Ureter (tissue), 1 donor: ENCODE measurements at places on chromosomes 16 and 17.

- DNase-seq: no peak
Observed at GRCh38 chr16:23948949-23949411, 113.2 kb downstream of the PRKCB start.

DNA sequence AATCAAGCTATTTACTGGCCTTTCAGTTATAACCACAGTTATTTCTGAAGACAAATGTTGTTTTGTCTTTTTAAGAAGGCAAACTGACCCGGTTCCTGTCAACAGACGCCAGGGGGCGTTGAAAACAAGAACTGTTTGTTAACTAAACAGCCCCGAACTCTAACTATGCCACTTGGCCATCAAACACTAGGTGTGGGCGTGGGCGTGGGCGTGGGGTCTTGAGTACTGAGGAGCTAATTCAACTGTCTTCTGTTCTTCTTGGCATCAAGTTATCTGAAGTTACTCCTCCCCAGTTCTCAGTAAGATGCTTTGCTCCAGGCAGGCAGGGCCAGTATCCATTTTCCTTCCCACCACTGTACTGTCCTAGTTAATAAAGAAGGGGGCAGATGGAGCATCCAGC lies 63.3 kb upstream of the MTMR4 start:
- DNase-seq: peak; percentile 46

- no peak for DNase-seq
Observed at GRCh38 chr17:28133562-28133970, 91.1 kb downstream of the NLK start.

DNA sequence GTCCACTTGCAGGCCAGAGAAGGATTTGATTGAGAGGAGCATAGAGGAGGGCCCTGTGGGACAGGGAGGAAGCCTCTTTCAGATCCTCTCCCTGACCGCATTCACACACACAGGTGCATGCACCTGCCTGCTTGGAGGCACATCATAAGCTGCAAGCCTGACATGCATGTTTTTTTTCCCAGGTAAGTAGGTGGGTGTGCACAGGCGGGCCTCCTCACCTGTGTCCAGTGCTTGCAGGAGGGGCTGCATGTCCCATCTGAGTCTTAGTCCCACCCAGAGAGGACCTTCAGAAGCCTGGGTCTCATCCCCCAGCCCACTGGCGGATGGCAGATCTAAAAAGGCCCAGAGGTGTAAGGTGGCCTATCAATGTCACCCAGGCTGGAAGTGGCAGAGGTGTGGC lies 130.8 kb downstream of the TMEM132E start:
- no peak for DNase-seq

- DNase-seq: no peak
Observed at GRCh38 chr17:69046121-69046807, 14.5 kb downstream of the ABCA9 start.

- DNase-seq: no peak
Observed at GRCh38 chr17:66203274-66204015, 11.5 kb upstream of the CEP112 start.

- peak; percentile 88 for DNase-seq
Observed at GRCh38 chr17:42536372-42537155, 523 bp downstream of the NAGLU start.

GRCh38 chr16:27080895-27081294 lies 14.2 kb downstream of the C16orf82 start:
- no peak for DNase-seq

DNA sequence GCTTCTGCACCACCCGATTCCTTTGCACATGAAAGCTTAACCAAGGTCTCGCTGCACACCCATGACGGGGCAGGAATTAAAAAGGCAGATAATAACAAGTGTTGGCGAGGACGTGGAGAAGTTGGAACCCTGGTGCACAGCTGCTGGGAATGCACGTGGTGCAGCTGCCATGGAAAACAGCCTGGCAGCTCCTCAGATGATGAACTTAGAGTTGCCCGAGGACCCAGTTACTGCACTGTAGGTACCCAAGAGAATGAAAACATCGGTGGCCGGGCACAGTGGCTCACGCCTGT lies 211.6 kb upstream of the CIBAR2 start:
- DNase-seq: no peak

- no peak for DNase-seq
Observed at GRCh38 chr17:75078284-75079022, 9.3 kb upstream of the SLC16A5 start.

DNA sequence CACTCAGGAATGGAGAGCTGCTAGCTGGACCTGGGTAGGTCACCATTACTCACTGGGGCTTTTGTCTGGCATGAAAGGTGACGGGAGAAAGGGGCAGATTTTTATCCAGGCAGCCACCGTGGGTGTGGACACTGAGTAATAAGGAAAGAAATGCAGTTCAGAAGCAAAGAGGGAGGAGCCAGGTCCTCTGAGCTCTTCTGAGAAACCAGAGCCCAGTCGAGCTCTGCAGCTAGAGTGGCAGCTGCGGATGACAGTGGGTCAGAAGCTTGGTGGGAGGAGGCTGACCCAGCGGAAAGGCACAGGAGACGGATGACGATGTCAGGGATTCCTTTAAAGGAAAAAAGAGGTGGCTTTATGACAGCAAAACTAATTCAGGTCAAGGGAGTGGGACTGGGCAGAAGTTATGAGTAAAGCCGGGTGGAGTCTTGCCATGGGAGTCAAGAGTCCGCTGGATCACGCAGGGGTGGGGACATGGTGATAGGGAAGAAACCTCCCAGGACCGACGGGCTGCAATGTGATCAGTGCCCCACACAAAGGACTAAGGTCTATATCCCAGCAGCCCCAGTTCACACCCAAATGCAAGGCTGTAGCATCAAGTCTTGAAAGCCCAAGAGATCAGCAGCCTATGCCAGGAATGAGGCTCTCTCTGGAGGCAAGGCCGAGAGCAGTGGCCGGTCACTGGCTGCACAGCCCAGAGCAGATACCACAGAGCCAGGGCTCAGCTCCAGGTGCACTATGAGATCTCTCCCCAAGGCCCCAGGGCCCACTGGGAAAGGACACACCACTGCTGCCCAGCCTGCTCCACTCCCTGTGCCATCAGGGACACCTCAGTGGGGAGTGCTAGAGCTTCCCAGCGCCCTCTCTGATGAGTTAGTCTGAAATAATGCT lies 6.3 kb upstream of the MNT start:
- peak; percentile 86 for DNase-seq

- DNase-seq: peak; percentile 36
Observed at GRCh38 chr17:80951121-80952090, 40.2 kb upstream of the CHMP6 start.
